ENCODE measurements at places on chromosomes 4 and X. TPM values are rescaled to one million over a fixed set of nuclear protein-coding genes. Genes with fewer than 3 reads are reported as not detected.

The TMEM187 gene
- total RNA-seq, result 7.2 TPM

The TMEM164 gene
- 78.0 TPM for total RNA-seq

The RAB40AL gene
- total RNA-seq, result not detected

The RADX gene
- total RNA-seq, result 0.07 TPM

The SATL1 gene
- total RNA-seq, result not detected

The BTK gene
- 0.12 TPM for total RNA-seq

The OGT gene
- 24.6 TPM for total RNA-seq

The ZNF630 gene
- total RNA-seq, result 0.22 TPM

The PDE6B gene
- total RNA-seq, result not detected

The ANXA10 gene
- 2.9 TPM for total RNA-seq

The TMEM154 gene
- total RNA-seq, result 0.13 TPM

The CNKSR2 gene
- 2.6 TPM for total RNA-seq

The CLCN3 gene
- total RNA-seq, result 18.6 TPM

The NUP54 gene
- total RNA-seq, result 38.2 TPM

The PCYT1B gene
- not detected for total RNA-seq

The PRPS1 gene
- 105 TPM for total RNA-seq

The DIPK2B gene
- total RNA-seq, result not detected

The RAB33A gene
- 0.20 TPM for total RNA-seq

The HS3ST1 gene
- 0.90 TPM for total RNA-seq

The MSX1 gene
- 4.8 TPM for total RNA-seq

The MTTP gene
- total RNA-seq, result not detected

The MAPK10 gene
- total RNA-seq, result 0.50 TPM

The KANTR gene
- total RNA-seq, result 1.2 TPM

The APLN gene
- 0.59 TPM for total RNA-seq
